NCI-H187 treated with DMSO at 0.1 percent for 48 hours (cell line): ENCODE measurements at places on chromosomes 13 and 19.
A peak's percentile ranks its signal among the peaks of the same experiment; 100 is the strongest.

DNA sequence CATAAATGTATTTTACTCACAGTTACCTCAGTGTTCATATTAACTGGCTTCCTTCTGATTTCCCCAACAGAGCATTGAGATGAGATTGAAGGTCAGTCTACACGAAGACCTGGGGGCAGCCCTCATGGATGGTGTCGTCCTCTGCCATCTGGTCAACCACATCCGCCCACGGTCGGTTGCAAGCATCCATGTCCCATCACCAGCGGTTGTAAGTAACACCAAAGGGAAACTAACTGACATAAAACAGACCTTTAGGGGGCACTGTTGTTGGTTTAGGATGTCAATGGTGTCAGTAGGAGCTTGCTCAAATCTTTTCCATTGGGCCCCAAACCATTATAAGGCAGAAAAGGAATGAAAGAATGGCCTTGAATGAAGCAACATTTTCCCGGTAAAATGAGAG is 68.2 kb downstream of the ESD start:
- no peak for DNase-seq

GRCh38 chr13:111210544-111211469 is 95.7 kb downstream of the ARHGEF7 start:
- DNase-seq = no peak

GRCh38 chr19:3413796-3414327 is 47.5 kb downstream of the NFIC start:
- no peak for DNase-seq

- DNase-seq = no peak
These were observed 85.6 kb downstream of the COL4A2 start for GRCh38 chr13:110392510-110393240.

GRCh38 chr13:51912091-51912490 is 50.3 kb downstream of the CCDC70 start:
- DNase-seq = no peak

- DNase-seq = no peak
These were observed 1.6 kb downstream of the LINGO3 start for GRCh38 chr19:2306281-2306806.

- DNase-seq = no peak
These were observed 54.8 kb downstream of the DLEU7 start for GRCh38 chr13:50788551-50789210.

- no peak for DNase-seq
These were observed 10.1 kb upstream of the ZNF358 start for GRCh38 chr19:7505682-7506384.

DNA sequence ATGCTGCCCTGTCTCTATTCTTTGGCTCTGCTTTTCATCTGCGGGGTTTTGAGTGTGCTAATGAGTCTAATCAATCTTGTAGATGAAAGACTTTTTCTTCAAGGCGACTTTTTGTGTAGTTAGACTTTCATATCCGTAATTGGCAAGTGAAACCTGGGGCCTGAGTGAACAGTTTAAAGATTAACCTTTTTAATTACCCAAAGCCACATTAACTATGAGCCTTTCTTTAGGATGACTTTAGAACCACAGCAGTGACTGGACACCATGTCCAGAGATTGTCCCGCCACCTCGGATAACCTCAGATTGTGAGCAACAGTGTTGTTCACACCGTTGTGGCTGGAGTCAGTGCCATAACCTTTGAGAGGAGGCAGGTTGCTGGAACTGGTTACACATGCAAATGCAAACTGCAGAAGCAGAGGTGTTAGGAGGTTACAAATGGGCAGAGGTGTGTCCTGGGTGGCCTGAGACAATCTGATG is 58.7 kb downstream of the SIAH3 start:
- DNase-seq = no peak

DNA sequence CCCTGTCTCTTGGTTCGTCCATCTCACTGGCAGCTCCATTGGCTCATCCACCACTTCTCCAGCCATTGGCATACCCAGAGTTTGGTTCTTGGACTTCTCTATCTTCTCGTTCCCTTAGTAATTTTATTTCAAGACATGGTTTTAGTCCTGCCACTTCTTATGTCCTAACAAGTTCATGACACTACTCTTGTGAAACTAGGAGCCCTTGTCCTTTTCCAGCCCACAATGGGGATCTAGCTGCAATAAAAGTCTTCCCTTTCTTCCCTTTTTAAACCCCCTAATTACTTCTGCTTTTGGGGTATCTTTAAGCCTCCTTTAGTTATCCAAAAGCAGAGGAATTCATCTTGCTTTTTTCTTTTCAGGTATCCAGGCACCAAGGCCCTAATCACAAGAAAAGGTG is 2.9 kb upstream of the RCBTB2 start:
- no peak for DNase-seq

- DNase-seq = peak; percentile 95
These were observed at the start of gene MRPS12 for GRCh38 chr19:38930776-38931520. Gene MRPS12, plus strand, starts transcription at chr19:38930944. Its CDS starts 351 bp downstream, at chr19:38931295.

GRCh38 chr13:24683351-24683750 is 3.1 kb downstream of the ATP12A start:
- DNase-seq = no peak

DNA sequence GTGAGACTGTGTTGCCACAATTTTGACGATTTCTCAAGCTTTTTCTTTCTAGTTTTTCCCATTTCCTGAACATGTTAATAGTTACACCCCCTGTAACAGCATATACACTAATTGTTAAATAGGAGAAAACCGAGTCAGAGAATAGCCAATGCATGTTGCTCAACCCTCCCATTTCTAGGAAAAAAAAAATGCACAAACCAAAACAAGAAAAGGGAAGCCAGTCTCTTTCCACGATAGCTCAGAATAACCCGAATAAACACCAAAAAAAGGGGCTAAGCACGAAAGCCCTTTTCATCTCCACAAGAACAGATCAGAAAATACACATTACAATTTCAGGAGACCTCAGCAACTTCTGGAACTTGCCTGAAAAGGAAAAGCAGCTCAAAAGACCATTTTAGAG is 16.3 kb downstream of the LATS2 start:
- no peak for DNase-seq

DNA sequence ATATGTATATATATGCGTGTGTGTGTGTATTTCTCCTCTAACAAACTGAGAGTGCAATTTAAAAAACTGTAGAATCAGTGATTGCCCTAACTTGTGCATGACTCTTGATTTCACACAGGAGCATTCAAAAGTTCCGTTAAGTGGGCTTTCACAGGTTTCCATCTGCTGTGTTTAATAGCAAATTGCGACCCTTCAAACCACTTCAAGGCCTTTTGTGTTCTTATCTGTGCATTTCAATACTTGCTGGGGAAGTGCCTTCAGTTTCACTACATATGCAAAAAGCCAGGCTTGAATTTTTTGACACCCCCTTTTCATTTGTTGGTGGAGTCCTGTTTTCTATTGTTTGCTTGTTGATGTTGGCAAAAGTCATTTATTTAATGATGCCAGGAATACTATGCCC is 158.0 kb downstream of the TM9SF2 start:
- peak; percentile 65 for DNase-seq

GRCh38 chr13:95745752-95746151 is 68.8 kb downstream of the DNAJC3 start:
- no peak for DNase-seq

DNA sequence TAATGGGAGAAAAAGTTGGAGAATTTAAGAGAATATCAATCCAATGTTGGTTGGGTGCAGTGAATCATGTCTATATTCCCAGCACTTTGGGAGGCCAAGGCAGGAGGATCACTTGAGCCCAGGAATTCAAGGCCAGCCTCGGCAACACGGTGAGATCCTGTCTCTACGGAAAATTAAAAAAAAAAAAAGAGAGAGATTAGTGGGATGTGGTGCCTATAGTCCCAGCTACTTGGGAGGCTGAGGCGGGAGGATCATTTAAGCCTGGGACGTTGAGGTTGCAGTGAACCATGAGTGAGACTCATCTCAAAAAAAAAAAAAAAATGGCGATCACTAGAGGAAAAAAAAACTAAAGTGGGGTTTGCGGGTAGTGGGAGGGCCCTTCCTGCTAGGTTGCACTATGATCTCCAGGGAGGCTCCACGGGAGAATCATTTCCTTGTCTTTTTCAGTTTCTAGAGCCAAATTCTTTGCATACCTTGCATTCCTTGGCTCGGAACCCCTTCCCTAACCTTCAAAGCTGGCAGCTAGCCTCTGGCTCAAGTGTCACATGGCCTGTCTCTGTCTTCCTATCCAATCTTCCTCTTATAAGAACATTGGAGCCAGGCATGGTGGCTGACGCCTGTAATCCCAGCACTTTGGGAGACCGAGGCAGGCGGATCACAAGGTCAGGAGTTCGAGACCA is 5.8 kb upstream of the ERCC2 start:
- no peak for DNase-seq

DNA sequence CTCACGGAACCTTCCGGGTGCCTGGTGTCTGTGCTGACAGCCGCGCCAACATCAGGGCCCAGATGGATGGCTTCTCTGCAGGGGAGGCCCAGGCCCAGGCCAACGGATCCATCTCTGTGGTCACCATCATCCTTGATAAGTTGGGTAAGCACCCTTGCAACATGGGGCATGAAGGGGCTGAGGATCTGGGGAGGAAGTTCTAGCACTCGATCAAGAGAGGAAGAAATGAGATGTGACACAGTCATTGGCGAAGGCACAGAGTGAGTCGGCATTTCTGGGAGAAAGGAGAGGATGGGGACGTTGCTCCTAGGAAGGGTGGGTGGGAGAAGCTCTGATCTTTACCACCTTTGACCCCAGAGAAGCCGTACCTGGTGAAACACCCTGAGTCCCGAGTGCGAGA is 4.4 kb downstream of the CILP2 start:
- DNase-seq = no peak

- no peak for DNase-seq
These were observed 79.7 kb downstream of the LMO7 start for GRCh38 chr13:75715601-75716523.

DNA sequence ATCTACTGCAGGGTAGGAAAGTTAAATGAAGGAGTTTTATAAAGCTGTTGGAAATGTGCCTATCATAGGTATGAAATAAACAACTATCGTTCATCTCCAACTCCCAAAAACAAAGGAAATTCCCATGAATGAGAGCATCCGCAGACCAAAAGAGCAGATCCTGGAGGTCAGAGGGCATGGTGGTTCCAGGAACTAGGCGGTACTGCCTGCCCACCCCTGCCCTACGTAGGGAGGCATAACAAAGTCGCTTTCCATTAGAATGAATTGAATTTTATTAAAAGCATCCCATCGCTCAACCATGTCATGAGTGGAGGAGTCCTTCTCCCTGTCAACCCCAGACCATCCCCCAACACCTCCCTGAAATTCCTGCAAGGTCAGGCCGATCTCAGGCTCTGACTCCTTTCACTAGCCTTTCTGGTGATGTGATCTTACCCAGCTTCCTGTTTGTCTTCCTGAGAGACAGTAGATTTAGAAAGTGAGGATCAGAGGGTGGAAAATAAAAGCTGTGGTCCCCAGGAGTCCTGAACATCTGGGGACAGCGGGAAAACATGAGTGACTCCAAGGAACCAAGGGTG is at the start of gene CLEC4M:
CLEC4M (plus strand) TSS at position 525 of the 575 bp plus-strand sequence; CDS start at position 549, 24 bp downstream.
- no peak for DNase-seq

- DNase-seq = no peak
These were observed 16.2 kb upstream of the PRODH2 start for GRCh38 chr19:35828692-35829301.

DNA sequence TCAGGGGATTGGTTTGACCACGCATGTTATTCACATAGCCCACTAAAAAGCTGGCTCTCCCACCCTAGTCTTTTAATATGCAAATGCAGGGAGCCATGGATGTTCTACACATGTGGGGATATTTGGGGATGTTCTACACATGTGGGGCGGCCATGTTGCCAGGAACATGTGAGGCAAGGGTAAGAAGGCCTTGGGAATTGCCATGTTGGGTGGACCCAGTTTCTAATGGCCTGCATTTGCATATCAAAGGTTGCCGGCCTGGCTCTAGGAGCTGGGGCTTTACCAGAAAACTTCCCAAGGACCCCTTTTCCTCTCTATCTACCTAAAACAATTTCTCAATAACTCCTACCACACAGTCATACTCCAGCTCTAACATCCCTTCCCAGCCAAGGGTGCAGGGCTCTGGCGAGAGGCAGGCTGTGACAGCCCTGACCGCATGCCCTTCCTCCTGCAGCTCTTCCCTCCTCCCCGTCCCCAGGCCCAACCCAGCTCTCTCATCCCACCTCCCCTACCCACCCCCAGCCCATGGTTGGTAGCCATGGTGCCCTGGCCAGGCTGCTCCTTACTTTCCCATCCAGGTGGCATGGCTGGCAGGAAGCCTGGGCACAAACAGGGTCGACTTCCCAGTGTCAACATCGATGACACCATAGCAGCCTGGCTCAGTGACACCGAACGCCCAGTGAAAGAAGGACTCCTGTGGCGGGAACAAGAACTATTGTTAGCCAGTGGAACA is 11.0 kb downstream of the PEPD start:
- no peak for DNase-seq

DNA sequence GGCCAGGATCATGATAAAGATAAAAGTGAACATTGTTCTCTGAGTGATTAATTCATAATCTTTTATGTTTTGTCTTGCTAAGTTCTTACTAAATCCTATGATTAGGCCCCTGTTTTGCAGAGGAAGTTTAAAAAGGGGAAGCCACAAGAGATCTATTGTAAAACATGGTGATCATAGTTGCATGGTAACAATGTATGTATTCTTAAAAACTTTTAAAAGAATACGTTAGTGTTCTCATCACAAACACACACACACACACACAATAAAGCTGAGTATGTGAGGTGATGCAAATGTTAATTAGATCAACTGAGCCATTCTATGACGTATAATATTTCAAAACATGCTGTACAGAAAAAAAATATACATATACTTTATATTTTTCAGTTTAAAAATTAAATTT is 51.2 kb downstream of the MBD3L2B start:
- no peak for DNase-seq

DNA sequence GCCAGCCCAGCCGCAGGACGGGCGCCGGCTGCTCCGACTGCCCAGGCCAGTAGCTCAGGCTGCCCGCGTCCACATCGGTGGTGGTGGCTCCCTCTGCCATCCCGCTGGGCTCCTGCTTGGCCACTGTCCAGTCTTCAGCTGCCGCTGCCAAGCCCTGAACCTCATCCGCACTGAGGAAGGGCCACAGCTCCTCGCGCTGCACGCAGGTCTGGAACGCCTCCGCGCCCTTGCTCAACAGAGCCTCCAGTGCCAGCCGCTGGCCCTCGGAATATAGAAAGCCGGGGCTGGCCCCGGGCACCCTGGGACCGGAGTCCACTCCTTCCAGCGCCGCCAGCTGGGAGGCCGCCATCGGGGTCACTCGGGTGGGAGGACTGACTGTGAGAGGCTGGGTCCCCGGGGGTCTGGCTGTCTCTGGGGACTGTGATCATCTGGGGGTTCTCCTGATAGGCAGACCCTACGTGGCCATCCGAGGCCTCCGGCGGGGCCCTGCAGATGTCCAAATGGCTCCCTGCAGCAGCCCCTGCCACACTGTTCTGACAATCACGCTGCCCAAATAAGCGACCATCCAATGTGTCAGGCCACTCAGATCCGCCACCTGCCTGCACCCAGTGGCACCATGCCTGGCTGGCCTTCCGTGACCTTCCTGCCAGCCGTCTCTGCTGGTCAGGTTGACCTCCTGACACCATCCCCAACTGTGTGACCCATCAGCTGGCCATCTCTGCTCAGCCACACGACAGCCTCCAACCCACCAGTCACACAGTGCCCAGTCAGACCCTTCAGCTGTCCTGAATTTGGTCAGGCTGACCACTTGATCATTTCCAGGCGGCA is 1.6 kb downstream of the FAM83E start:
- no peak for DNase-seq
